Right ventricle myocardium superior (tissue), 1 donor: ENCODE measurements at places on chromosomes 1 and 21.

GRCh38 chr21:41374177-41374712, 12.4 kb downstream of the MX2 start:
- no peak for DNase-seq

GRCh38 chr1:191279266-191279800, 801.7 kb upstream of the BRINP3 start:
- DNase-seq, result no peak

DNA sequence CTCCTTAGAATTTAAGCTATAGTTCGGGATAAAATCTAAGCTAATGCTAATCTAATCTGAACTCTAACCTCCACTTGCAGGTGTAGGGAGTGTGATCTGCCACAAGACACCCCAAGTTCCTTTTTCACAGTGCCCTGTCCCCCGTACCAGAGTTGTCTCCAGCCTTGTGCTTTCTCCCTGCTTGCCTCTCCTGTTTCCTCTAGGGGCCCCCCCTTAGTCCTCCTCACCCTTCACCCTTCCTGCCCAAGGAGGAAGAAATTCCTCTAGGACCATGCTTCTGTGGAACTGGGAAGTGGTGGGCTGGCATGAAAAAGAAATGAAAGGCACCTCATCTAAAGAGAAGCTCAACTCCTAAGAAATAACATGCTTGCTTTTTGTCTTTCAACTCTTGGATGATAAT, 50.2 kb upstream of the BCL9 start:
- no peak for DNase-seq

DNA sequence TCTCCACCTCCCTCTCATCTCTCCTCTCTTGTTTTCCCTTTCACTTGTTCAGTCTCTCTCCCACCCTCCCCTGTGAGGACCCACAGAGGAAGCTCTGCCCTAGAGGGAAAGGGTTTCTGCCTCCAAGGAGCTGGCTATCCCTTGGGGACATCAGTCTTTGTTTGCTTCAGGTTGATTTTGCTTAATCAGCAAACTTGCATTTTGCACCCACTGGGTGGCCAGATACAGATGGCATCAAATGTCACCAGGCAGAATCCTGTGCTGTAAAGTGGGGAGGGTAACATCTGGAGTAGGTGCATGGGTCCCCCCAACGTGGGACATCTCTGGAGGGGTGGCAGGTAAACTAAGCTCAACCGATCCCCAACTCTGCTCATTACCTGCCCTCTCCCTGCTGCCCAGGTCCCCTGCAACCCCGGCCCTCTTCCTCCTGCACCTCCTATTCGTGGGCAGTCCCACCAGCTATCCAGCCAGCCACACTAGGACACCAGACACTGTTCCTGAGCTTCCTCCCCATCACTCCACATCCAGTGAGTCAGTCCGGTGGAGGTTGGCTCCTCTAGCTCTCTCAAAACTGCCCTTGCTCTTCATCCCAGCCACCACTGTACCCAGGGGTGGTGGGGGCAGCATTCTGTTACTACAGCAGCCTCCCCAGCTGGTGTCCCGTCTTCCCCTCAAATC, 123.3 kb downstream of the KCNN3 start:
- DNase-seq, result no peak

DNA sequence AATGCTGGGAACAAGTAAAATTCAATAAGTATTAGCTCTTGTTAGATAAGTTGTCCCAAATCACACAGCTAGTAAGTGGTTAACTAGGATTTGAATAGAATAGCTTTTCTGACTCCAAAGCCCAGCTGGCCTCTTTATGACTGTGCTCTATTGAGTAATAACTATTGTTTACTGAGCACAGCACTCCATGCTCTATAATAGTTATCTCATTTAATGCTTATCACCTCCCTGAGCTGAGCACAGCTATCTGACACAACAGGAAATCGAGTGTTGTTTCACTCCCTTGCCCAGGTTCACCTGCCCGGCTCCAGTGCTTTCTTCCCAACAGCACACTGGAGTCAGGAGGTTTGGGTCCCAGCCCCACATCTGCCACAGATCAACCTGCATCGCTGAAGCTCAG, 38.8 kb upstream of the STMN1 start:
- DNase-seq, result no peak

DNA sequence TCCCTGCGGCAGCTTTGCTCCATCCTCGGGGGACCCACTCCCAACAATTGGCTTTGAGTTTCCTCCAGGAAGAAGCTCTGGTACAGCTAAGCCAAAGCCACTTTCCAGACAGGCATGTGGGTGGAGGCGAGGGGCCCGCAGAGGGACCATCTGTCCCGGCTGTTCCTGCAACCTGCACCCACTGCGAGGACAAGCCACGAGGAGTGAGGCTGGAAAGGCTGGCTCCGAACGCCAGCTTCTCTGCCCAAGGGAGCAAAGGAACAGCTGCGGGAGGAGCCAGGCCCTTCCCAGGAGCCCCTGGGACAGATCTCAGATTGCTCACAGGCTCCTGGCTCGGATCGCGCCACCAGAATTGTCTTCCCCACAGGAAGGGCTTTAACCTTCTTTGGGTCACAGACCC, 28.3 kb upstream of the PEF1 start:
- DNase-seq, result no peak

- DNase-seq, result no peak
Observed at GRCh38 chr1:151124763-151125403, 21.5 kb downstream of the SEMA6C start.

DNA sequence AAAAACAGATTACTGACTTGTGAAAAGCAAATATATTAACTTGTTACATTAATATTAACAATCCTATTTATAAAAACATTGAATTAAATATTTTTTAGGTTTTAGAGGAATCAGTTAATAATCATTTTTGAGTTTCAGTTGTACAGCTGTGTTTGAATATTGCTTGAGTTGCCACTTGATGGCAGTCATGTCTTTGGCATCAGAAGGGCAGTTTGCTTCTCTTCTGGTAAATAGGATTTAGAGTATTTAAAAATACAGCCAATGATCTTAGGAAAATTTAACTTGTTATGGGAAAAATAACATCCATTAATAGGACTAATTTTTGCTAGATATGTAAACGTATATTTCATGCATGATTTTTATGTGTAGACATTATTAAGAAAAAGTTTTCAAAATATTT, 234.1 kb downstream of the NCAM2 start:
- no peak for DNase-seq

GRCh38 chr1:3617806-3618345, 6.6 kb upstream of the MEGF6 start:
- DNase-seq, result no peak

- DNase-seq, result no peak
Observed at GRCh38 chr1:13597166-13597565, 13.5 kb downstream of the PDPN start.

DNA sequence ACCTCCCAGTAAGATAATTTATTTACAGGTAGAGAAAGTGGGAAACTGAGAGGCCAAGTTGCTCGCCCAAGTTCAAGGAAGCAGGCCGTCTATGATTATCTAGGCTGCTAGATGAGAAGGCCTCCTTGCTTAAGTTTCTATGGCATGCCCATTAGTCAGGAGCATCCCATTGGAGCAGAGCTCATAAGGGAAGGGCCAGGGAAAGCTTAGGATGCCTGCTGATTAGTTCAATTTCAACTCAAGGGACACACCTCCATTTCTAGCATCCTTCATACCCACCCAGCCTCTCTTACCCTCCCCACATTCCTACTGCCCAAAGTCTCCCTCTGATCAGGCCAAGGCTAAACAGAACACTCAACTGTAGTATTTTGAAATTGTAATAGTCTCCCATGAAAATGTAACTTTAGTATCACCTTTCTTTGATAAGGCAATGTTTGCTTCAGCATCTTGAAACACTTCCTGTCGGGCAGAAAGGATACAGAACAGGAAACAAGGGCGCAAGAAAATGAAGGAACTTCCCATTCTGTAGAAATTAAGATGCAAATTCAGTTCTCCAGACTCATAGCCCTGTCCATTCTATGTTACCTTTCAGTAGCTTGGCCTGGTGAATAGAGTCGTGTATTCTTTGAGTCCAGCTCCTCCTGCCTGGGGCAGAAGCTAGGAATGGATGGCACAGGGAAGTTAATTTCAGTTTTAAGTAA, 46.3 kb upstream of the TARBP1 start:
- no peak for DNase-seq

DNA sequence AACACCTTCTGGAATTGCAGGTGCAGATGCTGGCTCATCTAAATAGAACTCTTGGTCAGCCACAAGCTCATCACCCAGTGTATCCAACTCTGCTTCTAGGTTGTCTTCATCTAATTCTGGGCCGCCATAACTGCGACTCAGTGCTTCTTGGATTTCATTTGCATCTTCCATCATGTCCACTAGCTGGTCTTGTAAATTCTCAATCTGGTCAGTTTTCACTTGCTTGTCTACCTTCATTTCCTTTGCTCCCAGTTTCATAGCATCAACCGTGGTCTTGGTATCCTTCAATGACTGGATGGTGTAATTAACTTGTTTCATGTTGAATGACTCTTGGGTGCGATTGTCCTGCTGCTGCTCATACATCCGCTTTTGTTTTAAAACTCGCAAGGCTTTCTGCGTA, 10.3 kb downstream of the ZBED6 start:
- DNase-seq, result no peak

- DNase-seq, result no peak
Observed at GRCh38 chr1:190436615-190437014, 41.0 kb downstream of the BRINP3 start.

DNA sequence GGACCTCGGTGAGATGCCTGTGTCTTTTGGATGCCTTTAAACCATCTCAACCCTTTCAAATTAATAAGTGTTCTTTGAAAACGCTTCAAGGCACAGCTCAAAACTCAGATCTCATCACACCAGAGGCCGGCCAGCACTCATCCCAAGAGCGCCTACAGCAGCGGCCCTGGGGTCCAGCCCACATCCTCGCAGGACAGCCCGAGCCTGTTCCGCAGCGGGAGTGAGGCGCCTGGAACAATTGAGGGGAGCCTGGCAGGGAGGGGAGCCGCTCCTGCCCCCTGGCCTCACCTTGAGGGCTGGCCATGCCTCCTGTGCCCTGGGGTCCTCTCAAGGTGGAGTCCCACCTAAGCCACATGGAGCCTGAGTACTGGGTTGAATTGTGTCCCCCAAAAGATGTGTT, 37.9 kb downstream of the ACOT7 start:
- DNase-seq, result no peak

DNA sequence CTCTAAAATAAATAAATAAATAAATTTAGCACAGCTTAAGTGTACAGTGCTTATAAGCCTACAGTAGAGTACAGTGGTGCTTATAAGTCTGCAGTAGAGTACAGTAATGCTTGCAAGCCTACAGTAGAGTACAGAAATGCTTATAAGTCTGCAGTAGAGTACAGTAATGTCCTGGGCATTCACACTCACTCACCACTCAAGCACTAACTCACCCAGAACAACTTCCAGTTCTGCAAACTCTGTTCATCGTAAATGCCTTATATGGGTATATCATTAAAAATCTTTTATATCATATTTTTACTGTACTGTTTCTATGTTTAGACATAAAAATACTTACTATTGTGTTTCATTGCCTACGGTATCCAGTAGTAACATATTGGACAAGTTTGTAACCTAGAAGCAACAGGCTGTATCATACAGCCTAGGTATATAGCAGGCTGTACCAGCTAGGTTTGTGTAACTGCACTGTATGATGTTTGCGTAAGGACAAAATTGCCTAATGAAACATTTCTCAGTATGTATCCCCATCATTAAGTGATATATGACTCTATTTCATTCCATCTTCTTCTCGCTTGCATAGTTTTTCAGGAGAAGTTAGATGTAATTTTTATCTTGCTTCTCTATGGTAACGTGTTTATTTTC, 14.0 kb upstream of the S100B start:
- DNase-seq, result no peak

DNA sequence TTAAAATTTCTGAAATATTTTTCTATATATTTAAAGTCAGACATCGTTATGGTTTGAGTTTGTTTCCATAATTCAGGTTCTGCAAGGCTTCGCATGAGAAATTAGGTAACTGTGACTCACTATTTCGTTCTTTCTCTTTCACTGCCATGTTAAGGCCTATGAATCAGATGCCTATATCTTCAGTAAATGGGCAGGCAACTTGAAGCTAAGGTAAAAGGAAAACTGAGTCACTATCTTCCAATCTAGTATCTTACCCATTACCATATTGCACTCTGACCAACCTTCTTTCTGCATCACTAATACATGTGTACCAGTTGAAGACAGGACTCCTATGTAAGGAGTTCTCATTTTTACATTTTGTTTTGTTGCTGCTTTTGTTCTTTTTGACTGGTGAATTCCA, 37.8 kb downstream of the PYHIN1 start:
- DNase-seq, result no peak

GRCh38 chr1:16383888-16384287, 16.8 kb downstream of the SZRD1 start:
- DNase-seq, result no peak

DNA sequence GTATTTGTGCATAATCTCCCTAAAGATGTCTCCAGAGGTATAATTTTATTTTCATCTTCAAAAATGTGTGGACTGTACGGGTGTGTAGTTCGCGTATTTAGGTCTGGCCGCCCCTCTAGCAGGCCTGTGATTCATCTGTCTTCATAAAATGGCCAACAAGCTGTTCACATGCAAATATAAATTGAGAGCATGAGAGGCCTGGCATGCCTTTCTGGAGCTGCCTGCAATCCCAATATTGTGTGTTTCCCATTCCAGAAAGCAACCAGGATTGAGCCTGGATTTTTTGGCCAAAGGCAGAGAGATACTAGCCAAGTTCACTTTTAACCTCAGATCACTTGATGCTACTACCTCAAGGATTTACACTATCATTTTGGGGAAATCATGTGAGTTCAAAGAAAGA, 197.2 kb downstream of the NFIA start:
- no peak for DNase-seq

DNA sequence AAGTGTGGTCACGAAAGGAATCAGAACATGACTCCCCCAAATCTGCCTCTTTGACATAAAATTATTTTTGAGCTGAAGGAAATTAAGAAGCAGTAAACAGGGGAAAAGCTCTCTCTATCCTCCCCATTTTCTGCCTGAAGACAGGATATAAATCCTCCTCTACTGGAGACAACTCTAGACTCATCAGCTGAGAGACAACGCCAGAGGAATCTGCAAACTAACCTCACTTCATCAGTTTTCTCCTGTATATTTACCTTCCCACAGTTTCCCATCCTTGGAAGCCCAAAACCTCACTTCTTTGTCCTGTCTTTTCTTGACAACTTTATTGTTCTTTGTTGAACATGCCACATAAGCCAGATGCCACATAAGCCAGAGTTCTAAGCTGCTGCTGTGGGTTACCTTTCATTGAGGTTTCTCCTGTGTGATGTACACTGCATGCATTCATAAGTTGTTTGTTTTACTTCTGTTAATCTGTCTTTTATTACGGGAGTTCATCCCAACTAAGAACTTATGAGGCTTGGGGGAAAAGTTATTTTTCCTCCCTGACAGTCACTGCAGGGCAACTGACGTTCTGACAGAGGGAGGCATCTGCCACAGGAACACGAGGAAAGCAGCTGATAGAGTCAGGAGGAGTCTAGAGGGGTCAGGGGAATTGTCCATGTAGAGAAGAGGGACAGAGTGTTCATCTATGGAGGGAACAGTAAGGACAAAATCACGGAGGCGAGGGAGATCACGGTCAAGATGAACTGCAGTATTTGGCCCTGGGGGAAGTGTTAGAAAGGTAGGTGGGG, 19.2 kb downstream of the ST6GALNAC3 start:
- no peak for DNase-seq

GRCh38 chr21:45709173-45709572, 65.6 kb downstream of the PCBP3 start:
- no peak for DNase-seq

GRCh38 chr1:167707942-167708341, 13.8 kb upstream of the MPZL1 start:
- DNase-seq, result no peak

GRCh38 chr1:93490357-93490756, 42.4 kb downstream of the FNBP1L start:
- DNase-seq, result no peak

- no peak for DNase-seq
Observed at GRCh38 chr21:43805275-43805800, 16.0 kb downstream of the RRP1 start.

- DNase-seq, result no peak
Observed at GRCh38 chr1:163173121-163173520, 29.6 kb downstream of the RGS5 start.
